Stimulated activated naive CD8-positive, alpha-beta T cell treated with anti-CD3 and anti-CD28 coated beads, Interleukin-15, amount 100 ng/mL, for 72 hours (primary cell): ENCODE measurements at places on chromosomes 13 and 19.
A peak's percentile ranks its signal among the peaks of the same experiment; 100 is the strongest.

GRCh38 chr13:99275093-99275469 lies 16.9 kb upstream of the GPR18 start:
- peak; percentile 64 for DNase-seq

- no peak for DNase-seq
These were observed 17.8 kb downstream of the LMTK3 start for GRCh38 chr19:48493718-48494401.

- no peak for DNase-seq
These were observed 142.5 kb downstream of the DCLK1 start for GRCh38 chr13:35988648-35989081.

DNA sequence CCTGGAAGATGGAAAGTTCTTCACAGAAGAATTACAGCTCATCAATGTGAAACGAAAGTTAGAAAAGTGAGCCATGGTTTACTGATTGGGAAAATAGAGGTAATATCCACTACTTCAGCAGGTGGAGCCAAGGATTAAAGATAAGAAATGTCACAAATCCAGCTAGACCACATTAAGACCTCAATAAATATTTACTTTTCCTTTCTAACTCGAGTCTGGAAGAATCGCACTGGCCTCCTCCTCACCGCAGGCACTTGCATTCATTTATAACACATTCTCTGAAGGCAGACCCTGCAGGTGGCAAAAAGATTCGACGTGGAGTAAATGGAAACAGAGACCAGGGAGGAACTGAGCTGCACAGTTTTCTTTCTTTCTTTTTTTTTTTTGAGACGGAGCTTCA lies 7.4 kb downstream of the SLC35E1 start:
- DNase-seq: no peak
